ENCODE measurements at places on chromosomes 7 and 10.

DNA sequence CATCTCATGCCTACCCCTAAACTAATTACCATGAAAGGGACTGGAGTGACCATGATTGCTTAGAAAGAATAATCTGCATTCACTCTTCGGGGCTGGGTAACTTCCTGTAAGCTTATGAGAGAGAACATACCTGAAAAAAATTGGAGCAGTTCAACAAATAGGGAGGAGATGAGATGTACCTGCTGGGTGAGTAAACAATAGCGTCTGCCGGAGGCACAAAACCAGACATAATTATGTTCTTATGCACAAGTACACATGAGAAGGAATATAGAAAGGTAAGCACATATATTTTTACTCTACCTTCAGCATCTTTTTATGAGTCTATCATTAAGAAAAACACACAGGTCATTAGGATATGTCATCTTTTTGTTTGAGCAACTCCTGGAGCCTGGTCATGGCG, 224.6 kb upstream of the FERD3L start:
- no peak for DNase-seq

DNA sequence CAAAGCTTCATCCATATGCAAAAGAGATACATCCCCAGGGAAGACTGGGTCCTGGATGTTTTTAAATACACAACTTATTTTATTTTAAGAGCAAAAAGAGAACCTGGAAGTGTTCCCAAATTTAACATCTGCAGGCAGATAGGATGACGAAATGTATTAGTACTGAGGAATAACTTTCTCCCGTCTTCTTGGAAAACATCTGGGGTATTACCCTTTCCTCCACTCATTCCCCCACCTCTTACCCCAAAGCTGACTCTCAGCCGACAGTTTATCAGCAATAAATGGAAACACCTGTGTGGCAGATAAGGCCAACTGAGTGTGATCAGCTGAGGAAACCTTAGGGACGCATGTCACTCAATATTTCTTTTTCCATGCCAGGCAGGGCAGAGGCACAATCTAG, 435.6 kb upstream of the NPVF start:
- DNase-seq = peak; percentile 14

- no peak for DNase-seq
These were observed 1.1 kb downstream of the ACTR1A start for GRCh38 chr10:102501201-102502028.

- DNase-seq = peak; percentile 89
These were observed 196.0 kb downstream of the RNLS start for GRCh38 chr10:88386821-88387773.

DNA sequence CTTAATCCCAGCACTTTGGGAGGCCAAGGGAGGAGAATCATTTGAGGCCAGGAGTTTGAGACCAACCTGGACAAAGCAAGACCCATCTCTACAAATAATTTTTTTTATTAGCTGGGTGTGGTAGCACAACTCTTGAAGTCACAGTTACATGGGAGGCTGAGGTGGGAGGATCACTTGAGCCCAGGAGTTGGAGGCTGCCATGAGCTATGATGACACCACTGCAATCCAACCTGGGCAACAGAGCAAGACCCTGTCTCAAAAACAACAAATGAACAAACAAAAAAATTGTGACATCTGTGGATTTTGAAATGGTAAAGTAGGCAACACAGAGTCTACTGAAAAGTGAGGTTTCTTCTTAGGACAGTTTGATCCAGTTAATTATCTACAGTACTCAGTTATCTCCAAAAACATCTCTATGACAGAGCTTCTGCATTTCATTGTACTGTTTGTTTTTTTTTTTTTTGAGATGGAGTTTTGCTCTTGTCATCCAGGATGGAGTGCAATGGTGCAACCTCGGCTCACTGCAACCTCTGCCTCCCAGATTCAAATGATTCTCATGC, 3.3 kb upstream of the ANKRD61 start:
- DNase-seq = peak; percentile 40

GRCh38 chr10:75911426-75911825, 480.0 kb downstream of the LRMDA start:
- DNase-seq = no peak

DNA sequence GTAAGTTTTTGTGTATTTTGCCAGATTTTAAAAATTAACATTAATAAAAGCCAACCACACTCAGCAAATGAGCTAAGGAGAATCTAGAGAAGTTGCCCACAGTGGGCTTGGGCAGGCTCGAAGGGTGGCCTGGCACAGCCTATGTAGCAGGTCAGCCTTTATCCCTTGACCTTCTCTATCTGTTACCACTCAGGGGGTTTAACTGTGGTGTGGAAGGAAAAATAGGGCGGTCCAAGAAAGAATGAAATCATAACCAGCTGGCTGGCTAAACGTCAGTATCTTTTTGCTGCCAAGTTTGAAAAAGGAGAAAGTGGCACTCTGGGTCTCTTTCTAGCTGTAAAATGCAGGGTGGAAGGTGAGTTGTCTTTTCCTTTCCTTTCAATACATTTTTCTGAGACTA, 130.3 kb upstream of the ASAH2 start:
- DNase-seq = no peak

GRCh38 chr10:71711052-71711623, 8.4 kb downstream of the C10orf105 start:
- no peak for DNase-seq

- DNase-seq = no peak
These were observed 21.4 kb upstream of the SMC3 start for GRCh38 chr10:110546077-110546476.

DNA sequence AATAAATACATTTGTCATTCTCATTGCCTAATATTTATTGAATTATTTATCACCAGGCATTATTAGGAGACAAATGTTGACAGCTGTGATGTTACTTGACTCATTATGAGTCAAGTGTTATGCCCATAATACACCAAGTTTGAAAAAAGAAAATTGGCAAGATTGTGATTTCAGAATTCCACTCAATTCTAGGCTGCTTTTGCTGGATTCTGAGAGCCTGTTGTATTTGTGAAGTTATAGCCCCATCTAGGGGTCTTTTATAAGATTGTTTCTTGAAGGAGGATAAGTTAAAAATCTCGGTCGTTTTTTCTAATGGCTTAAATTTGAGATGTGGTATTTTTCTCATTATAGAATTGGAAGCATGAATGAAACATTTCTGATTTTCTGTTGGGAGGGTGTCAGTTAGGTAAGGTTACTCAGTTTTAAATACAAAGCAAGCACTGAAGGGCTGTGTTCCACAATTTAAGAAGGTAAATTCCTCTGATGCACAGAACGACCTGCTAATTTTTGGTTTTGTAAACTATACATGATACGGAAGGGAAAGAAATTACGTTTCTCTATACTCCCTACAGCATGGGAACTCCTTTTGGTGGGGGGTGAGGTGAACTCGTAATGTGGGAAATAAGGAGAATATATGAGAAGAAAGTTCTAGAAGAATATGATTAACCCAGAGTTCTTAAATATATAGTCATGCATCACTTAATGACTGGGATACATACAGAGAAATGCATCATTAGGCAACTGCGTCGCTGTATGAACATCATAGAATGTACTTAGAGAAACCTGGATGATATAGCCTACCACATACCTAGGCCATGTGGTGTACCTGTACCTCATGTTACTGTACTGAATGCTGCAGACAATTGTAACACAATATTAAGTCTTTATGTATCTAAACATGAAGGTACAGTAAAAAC, 2.6 kb downstream of the STK31 start:
- DNase-seq = peak; percentile 78

DNA sequence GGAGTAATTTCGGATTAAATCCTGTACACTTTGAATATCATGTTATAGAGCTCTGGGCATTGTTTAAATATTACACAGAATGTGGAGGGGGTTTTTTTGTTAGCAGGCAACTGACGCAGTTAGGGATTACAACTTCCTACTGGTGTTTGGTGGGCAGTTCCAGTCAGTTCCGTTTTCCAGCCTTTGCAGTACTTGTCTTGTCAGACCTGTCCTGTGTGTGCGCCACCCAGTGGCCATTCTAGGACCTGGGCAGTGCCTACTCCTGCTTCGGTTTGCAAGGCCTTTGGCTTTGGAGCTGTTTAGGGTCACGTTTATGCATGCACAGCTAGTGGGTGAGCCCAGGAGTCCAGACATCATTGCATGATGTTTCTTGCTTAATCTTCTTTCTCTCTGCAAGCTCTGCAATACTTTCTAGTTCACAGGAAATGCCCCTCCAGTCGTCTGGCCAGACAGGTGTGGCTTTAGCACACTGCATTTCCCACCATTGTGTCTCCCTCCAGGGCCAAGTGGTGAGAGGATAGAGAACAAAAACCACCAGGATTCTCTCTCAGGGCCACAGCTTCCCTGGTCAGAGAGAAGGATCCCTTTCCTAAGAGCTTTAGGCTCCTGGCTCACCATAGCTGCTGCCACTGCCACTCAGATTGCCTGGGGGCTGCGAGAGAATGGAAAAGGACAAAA, 96.5 kb upstream of the TARP start:
- peak; percentile 97 for DNase-seq

- DNase-seq = no peak
These were observed 5.6 kb upstream of the OGDHL start for GRCh38 chr10:49767752-49768151.

DNA sequence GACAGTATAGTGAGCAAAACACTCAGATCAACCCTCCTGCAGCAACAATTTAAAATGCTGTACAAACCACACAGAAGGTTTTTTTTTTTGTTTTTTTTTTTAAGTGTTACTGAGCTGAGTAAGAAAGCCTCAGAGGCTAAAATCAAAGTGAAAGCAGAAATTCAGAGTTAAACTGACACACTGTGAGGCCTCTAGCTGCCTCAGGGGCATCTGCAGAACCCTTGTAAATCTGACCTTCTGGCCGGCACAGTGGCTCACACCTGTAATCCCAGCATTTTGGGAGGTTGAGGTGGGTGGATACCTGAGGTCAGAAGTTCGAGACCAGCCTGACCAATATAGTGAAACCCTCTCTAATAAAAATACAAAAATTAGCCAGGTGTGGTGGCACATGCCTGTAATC, 7.4 kb upstream of the GNA12 start:
- no peak for DNase-seq

GRCh38 chr10:110815354-110816004, 56.2 kb upstream of the PDCD4 start:
- DNase-seq = no peak

- no peak for DNase-seq
These were observed 17.5 kb upstream of the ENO4 start for GRCh38 chr10:116831790-116832189.

DNA sequence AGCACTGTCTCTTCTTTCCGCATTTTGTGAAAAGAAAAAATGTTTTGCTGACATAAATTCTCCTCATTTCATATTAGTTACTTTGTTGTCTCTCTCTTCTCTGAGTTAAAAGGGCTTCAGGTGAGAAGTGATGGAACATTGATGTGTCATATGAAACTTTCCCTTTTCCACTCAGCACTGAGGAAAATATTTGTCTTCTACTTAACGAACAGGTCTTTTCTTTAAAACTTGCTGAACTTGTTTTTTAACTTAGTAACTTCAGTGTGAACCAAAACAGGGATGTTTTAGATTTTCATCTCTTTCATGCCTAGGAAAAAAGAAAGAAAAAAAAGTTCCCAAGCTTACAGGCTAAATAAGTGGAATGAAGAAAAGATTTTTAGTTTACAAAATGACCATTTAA, 19.0 kb upstream of the TSPAN12 start:
- no peak for DNase-seq

GRCh38 chr7:63057265-63057664, 941.4 kb upstream of the ZNF722 start:
- DNase-seq = no peak

GRCh38 chr10:59905066-59905730, 1.2 kb downstream of the CCDC6 start:
- peak; percentile 46 for DNase-seq

GRCh38 chr7:149716932-149717307, 56.5 kb downstream of the ZNF467 start:
- no peak for DNase-seq

DNA sequence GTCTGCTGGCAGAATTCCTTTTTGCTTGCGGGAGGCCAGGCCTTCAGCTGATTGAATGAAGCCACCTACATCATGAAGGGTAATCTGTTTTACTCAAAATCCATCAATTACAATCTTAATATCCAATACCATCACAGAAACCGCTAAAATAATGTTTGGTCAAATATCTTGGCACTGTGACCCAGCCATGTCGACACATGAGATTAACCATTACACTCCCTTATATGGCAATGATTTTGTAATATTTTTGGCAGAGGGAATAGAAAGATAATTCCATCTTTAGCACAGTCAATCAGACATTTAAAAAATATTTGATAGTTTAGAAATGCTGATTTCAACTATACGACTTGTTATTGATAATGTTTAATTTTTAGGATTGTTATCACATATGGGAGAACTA, 36.5 kb upstream of the SLC39A12 start:
- DNase-seq = no peak

DNA sequence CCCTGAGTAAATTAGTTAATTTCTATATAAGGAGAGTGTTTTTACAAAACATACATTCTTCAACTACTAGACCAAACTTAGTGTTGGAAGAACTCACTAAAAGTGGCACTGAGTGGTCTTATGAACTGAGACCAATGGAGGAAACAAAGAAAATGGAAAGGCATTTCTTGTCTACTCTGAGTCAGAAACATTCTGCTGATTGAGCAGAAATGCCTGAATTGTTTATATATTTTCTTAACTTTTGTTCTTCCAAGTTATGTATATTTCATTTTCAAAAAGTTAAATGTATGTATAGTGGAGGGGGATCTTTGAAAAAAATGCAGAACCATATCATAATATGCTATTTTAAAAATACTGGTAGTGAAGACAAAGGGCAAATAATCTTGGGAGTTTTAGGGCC, 320.7 kb downstream of the HGF start:
- no peak for DNase-seq

GRCh38 chr10:30238836-30239235, 110.2 kb downstream of the MTPAP start:
- no peak for DNase-seq

GRCh38 chr7:84196084-84196503, 1.5 kb upstream of the SEMA3A start:
- no peak for DNase-seq

DNA sequence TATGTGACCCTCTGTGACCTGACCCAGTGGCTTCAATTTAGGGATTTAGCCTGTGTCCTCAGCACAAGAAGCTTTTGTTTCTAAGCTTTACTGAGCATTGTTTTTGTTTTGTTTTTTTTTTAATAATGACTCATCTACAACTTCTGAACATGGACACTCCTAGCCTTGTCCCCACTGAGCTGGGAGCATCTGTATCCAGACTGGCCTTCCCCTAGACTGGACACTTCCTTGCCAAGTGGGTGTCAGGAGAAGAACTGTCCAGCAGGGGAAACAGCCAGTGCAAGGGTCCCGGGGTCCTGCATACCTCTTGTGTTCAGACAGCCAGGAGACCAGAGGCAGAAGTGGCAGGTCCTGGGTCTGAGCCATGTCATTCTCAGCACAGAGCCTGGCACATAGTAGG, 108.6 kb downstream of the TMEM130 start:
- DNase-seq = no peak

All from hematopoietic multipotent progenitor cell treated with erythropoietin and hydrocortisone succinate and interleukin-3 and kit ligand, for 4 days (in vitro differentiated cells).